ENCODE measurements at places on chromosomes 11 and 22.
A peak's percentile ranks its signal among the peaks of the same experiment; 100 is the strongest.

- no peaks in the 10 kb centered on the region for H3K4me1 ChIP-seq
- H3K36me3 ChIP-seq: peaks cover 19% of the 10 kb centered on the region
- H3K27ac ChIP-seq: no peak overlapping the region
- H3K4me3 ChIP-seq: no peak overlapping the region
These were observed 60.1 kb downstream of the ARFGAP3 start for GRCh38 chr22:42797011-42797410.

DNA sequence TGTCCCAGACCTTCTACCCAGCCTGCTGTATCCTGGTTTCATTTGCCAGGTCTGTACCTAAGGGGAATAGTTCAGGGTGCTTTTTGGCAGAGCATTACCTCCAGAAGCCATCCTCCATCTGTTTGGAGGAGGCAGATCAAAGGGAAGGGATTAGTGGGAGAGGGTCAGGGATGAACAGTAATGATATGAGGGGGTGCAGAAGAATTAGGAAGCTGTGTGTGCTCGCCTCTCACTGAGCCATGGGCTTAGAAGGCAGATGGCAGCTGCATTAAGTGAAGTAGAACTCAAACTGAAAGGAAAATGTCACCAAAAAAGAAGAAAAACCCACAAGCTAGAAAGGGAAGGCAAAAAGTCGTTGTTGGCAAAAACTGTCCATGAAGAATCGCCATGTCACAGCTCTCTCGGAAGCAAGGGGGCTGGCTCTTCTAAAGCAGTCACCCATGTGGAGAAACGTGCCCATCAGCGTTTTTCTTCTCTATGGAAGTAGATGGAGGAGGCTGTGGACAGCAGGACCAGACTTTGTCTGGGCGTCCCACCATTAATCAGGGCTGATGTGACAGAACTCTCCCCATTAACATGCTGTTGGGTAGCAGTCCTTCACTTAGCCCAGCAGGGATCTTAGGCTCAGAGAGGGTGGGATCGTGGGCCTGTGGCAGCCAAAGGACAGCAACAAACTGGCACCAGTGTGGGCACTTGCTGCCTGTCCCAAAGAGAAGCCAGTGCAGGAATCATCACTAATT, 46.8 kb downstream of the CEP164 start:
- peaks cover 48% of the 10 kb centered on the region for H3K36me3 ChIP-seq
- no peaks in the 10 kb centered on the region for H3K27me3 ChIP-seq
- no peak overlapping the region for H3K27ac ChIP-seq
- no peaks in the 10 kb centered on the region for H3K4me1 ChIP-seq
- H3K4me3 ChIP-seq: no peak overlapping the region

GRCh38 chr11:19775622-19776021, 63.0 kb downstream of the NAV2 start:
- no peaks in the 10 kb centered on the region for H3K36me3 ChIP-seq
- H3K4me3 ChIP-seq: no peak overlapping the region
- DNase-seq: no peak

GRCh38 chr11:9821008-9821752, 157.3 kb downstream of the SWAP70 start:
- H3K27ac ChIP-seq: no peak overlapping the region
- H3K27me3 ChIP-seq: no peaks in the 10 kb centered on the region
- no peak for DNase-seq
- no peaks in the 10 kb centered on the region for H3K36me3 ChIP-seq
- H3K4me1 ChIP-seq: no peaks in the 10 kb centered on the region

- H3K27ac ChIP-seq: no peak overlapping the region
- no peaks in the 10 kb centered on the region for H3K36me3 ChIP-seq
- DNase-seq: no peak
- H3K27me3 ChIP-seq: peaks cover 7% of the 10 kb centered on the region
These were observed 42.4 kb upstream of the RASD2 start for GRCh38 chr22:35498026-35498800.

- no peak overlapping the region for H3K27ac ChIP-seq
- no peak overlapping the region for H3K4me3 ChIP-seq
- no peaks in the 10 kb centered on the region for H3K4me1 ChIP-seq
These were observed 1222.5 kb downstream of the BRD1 start for GRCh38 chr22:48605125-48605524.

DNA sequence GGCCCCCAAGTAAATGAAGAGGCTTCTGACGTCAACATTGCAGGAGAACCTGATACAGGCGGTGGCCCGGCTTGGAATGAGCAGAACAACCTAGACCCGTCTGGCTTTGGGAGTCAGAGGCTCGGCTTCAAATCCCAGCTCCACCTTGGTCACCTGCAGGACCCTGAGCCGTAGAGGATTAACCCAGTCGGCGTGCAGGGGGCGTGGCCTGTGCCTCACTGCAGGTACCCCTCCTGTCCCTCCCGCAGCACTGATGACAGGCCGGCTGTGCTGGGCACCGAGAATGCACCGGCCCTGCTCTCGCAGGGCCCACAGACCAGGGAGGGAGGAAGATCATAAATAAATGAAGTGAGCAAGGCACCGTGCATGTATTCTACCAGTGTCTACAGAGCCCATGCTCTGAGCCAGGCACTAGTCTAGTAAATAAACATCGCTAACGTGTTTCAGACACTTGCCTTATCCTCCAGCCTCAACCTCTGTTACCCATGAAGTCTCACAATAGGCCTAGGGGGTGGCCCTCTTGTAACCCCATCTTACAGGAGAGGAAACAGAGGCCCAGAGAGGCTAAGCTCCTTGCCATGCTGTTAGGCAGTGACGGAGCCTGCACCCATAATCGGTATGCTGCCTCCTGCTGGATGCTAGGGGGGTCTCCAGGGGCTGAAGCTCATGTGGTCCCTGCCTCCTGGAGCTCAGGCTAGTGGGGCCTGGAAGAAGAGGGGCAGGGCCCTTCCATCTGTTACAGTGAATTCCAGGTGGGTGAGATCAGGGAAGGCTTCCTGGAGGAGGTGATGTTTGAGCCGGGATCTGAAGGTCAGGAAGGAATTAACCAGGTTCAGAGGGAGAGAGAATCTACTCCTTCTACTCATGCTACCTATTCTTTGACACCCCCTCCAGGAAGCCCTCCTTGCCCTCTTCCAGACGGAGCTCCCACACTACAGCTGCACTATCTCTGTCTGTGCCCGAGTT, 53.4 kb downstream of the RTL6 start:
- H3K4me3 ChIP-seq: no peak overlapping the region
- H3K36me3 ChIP-seq: no peaks in the 10 kb centered on the region
- no peaks in the 10 kb centered on the region for H3K4me1 ChIP-seq
- no peak overlapping the region for H3K27ac ChIP-seq
- DNase-seq: no peak
- H3K27me3 ChIP-seq: no peaks in the 10 kb centered on the region

DNA sequence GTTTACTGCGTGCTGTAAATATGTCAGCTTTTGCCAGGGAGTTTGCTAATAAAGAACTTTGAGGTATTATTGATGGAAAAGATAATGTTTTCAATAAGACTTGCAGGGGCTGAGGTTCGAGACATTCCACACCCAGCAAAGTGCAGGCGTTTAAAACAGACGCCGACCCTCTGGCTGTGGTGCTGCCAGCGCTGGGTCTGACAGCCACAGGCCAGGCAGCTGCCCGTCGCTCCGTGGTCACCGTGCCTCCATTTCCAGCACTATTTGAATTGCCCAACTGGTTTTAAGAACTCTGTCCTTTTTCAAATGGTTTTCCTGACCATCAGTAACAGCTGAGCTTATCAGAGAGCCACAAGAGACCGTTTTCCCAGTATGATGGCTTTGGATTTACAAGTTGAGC, 28.1 kb upstream of the ALX4 start:
- no peak for DNase-seq
- H3K27ac ChIP-seq: no peak overlapping the region
- H3K27me3 ChIP-seq: peaks cover 6% of the 10 kb centered on the region
- no peaks in the 10 kb centered on the region for H3K36me3 ChIP-seq
- no peak overlapping the region for H3K4me3 ChIP-seq

DNA sequence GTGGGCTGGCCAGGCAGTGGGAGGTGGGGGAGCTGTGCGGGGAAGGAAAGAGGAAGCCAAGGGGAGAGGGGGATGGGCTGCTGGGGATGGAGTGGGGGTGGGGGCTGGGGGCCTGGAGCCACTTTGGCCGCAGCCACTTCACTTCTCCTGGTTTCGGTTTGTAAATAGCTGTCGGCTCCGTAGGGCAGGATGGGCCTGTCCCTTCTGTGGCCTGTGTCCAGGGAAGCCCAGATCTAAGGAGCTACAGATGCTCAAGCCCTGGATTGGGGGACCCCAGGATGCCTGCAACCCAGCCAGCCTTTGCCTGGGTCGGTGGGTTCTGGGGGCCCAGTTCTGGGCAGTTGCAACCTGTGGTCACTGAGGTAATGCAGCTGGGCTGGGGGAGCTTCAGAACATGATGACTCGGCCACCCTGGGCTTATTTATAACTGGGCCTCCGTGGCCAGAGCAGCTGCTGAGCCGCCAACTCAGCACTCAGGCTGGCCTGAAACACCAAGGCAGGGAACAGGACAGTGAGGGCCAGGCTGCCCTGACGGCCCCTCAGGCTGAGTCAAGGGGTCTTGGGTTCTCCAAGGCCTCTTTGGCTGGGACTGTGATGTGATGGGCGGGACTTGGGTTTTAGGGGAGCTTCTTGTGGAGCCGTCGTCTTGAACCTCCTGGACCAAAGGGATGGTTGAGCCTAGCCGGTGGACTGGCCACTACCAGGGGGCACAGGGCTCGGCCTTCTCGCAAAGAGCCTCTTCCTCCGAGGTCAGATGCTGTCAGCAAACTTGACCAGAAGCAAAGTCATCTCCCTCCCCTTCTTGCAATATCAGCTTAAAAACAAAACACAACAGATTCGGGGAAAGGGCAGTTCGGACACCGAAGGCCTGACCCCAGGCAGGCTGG, 15.0 kb upstream of the SLC39A13 start:
- peak overlapping the region; percentile 75 for H3K27ac ChIP-seq
- DNase-seq: peak; percentile 37
- H3K4me1 ChIP-seq: no peaks in the 10 kb centered on the region
- H3K27me3 ChIP-seq: no peaks in the 10 kb centered on the region
- H3K4me3 ChIP-seq: no peak overlapping the region

GRCh38 chr11:47983464-47984397, 3.4 kb downstream of the PTPRJ start:
- H3K4me1 ChIP-seq: peaks cover 3% of the 10 kb centered on the region
- no peaks in the 10 kb centered on the region for H3K36me3 ChIP-seq

DNA sequence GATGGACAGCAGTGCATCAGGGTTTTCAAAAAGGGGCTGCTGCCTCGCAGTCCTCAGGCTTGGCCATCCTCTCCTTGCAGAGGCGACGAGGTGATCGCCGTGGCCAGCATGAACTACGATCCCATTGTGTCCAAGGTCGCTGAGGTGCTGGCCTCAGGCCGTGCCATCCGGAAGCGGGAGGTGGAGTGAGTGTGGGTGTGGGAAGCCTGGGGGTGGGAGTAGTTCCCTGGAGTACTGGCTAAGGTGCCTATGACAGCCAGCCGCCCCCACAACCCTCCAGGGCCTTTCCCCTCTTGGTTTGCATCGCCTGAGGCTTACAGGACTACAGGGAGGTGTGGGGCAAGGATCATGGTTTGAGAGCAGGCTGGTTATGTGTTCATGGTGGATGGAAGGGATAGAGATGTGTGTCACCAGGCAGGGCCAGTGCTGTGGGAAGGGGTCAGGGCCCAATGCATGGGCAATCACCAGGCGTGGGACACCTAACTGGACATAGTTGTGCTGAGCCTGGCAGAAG, 2.1 kb upstream of the LZTR1 start:
- DNase-seq: no peak
- H3K36me3 ChIP-seq: peaks cover 2% of the 10 kb centered on the region
- H3K4me1 ChIP-seq: peaks cover 36% of the 10 kb centered on the region
- H3K4me3 ChIP-seq: peak overlapping the region; percentile 23
- H3K27ac ChIP-seq: no peak overlapping the region
- no peaks in the 10 kb centered on the region for H3K27me3 ChIP-seq

GRCh38 chr11:62875698-62876478, 4.8 kb upstream of the SLC3A2 start:
- no peak overlapping the region for H3K27ac ChIP-seq
- no peak overlapping the region for H3K4me3 ChIP-seq
- no peaks in the 10 kb centered on the region for H3K27me3 ChIP-seq
- no peak for DNase-seq

- H3K27ac ChIP-seq: no peak overlapping the region
- H3K4me3 ChIP-seq: no peak overlapping the region
- H3K27me3 ChIP-seq: no peaks in the 10 kb centered on the region
- H3K4me1 ChIP-seq: no peaks in the 10 kb centered on the region
- no peak for DNase-seq
- no peaks in the 10 kb centered on the region for H3K36me3 ChIP-seq
These were observed 407.8 kb downstream of the ETS1 start for GRCh38 chr11:128179512-128179911.

DNA sequence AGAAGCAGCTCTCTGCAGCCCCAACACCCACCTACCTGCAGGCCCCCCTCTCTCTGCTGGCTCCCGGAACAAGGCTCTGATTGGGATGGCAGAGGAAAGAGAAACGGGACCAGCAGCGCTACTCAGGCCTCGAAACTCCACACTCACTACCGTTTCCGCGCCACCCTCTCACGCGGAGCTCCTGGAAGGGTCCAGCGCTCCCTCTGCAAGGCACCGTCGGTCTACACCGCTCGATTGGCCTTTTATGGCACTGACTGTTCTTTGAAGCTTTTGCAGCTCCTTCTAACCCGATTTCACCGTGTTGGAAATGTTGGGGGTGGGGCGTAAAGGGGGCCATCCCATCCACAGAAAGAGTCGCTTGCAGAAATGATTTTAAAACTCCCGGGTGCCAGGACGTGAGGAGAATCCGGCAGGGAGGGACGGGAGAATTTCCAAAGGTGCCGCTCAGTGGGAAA, 323 bp upstream of the PANX1 start:
- peak overlapping the region; percentile 83 for H3K4me3 ChIP-seq
- H3K27me3 ChIP-seq: no peaks in the 10 kb centered on the region
- peak overlapping the region; percentile 90 for H3K27ac ChIP-seq
- H3K36me3 ChIP-seq: no peaks in the 10 kb centered on the region
- DNase-seq: no peak
- peaks cover 25% of the 10 kb centered on the region for H3K4me1 ChIP-seq

- H3K36me3 ChIP-seq: peaks cover 13% of the 10 kb centered on the region
- peak within 1 kb of the TSS; percentile 62 for H3K4me3 ChIP-seq
- peak; percentile 77 for DNase-seq
- no peaks in the 10 kb centered on the region for H3K27me3 ChIP-seq
- H3K27ac ChIP-seq: peak within 1 kb of the TSS; percentile 65
These were observed at the start of gene ARAP1 for GRCh38 chr11:72752088-72752914. Gene ARAP1, minus strand, starts transcription at chr11:72752408. Its CDS starts 25,280 bp downstream, at chr11:72727128.

DNA sequence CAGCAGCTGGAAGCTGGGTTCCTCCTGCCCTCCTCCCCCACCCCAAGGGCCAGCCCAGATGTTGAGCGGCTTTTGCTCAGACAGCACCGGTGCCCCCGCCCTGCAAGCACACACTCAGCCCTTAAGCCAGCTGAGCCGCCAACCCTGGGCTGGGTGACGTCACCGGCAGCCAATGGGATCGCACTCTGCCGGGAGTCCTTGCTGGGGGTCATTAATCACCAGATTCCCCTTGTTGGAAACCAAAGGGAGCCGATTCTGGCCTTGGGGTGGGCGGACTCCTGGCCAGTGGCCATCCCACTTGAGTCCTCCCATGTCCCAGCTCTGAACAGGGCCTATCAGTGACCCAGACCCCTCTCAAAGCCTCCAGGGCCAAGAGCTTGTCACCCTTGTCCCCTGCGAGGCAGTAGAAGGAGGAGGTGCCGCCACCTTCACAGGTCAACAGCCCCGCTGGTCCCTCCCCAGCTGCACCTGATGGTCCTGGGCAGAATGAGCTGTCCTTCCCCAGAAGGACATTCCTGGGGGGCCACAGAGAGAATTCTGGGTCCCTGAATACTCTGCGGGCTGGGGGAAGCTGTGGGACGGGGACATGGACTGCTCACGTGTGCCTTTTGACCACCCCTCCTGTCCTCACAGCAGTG, 7.4 kb downstream of the DUSP8 start:
- DNase-seq: no peak
- no peaks in the 10 kb centered on the region for H3K27me3 ChIP-seq
- no peaks in the 10 kb centered on the region for H3K36me3 ChIP-seq
- no peaks in the 10 kb centered on the region for H3K4me1 ChIP-seq

GRCh38 chr11:102662607-102663006, 37.5 kb upstream of the MMP20 start:
- H3K4me3 ChIP-seq: no peak overlapping the region
- no peaks in the 10 kb centered on the region for H3K36me3 ChIP-seq
- H3K27me3 ChIP-seq: no peaks in the 10 kb centered on the region
- no peaks in the 10 kb centered on the region for H3K4me1 ChIP-seq
- no peak overlapping the region for H3K27ac ChIP-seq
